ENCODE measurements at places on chromosomes 1 and 21.

DNA sequence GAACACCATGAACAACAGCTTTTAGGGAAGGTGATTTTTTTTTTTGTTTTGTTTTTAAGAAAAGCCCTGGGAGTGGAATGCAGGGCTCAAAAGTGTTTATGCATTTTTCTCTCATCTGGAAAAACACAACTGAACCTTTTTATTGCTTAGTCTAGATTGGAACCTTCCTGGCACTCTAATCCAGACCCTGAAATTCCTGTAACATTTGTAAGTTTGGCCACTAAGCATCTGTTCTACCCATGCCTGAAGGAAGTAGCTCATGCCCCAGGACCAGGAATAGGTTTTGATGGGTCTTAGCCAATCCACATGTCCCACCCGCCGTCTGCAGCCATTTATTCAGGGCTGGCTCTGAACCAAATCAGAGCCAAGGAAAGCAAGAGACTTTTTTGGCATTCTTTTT lies 39.7 kb upstream of the SLC2A1 start:
- no peak for DNase-seq

- DNase-seq = no peak
Observed at GRCh38 chr21:16081304-16081703, 351.5 kb downstream of the USP25 start.

DNA sequence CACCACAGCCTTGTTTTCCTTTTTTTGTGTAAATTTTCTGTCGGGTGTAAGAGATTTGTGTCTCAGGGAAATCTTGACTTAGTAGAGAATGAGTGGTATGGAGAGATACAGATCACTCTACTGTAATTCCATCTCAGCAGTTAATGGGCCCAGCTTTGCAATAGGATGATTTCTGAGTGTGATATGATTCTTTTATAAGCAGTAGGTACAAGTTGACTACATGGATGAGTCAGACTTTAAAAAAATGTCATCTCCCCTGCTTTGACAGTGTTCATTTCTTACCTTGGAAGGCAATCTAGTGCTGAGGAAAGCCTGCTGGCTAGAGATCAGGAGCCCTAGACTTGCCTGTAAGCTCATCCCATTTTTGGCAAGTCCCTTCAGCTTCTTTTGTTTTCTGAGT lies 261.9 kb downstream of the RYR2 start:
- DNase-seq = no peak

- no peak for DNase-seq
Observed at GRCh38 chr21:34698270-34699015, 29.6 kb downstream of the CLIC6 start.

- DNase-seq = no peak
Observed at GRCh38 chr1:1282998-1283397, 2.8 kb downstream of the SCNN1D start.

- no peak for DNase-seq
Observed at GRCh38 chr1:42935313-42935895, 23.3 kb downstream of the SLC2A1 start.

- DNase-seq = no peak
Observed at GRCh38 chr1:57109247-57109646, 143.4 kb upstream of the C8B start.

- no peak for DNase-seq
Observed at GRCh38 chr21:28066076-28066475, 926.6 kb downstream of the LTN1 start.

- no peak for DNase-seq
Observed at GRCh38 chr1:82567348-82567747, 766.6 kb downstream of the ADGRL2 start.

DNA sequence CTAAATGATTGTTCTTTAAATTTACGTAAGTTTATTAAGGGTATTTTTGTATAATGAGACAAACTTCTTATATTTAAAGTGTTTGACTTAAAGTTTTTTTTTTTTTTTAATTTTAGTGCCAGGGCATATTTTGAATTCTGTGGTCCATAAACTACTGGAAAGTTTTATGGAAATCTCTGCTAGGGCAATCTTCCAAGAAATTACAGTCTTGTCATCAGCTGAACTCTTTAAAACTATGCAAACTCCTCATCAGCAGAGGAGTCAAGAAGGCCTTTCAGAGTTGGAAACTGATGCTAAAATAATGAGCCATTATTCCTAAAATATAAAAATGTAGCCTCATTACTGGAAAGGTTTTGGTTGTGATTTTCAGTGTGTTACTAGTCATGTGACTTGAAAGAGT lies 1201.9 kb downstream of the BRINP3 start:
- no peak for DNase-seq

- no peak for DNase-seq
Observed at GRCh38 chr1:168466714-168467131, 77.1 kb downstream of the XCL2 start.

GRCh38 chr21:35491114-35491513 lies 442.0 kb upstream of the RUNX1 start:
- no peak for DNase-seq
